ENCODE measurements at places on chromosomes 4 and X. TPM values are rescaled to one million over a fixed set of nuclear protein-coding genes. Genes with fewer than 3 reads are reported as not detected.

NUDT11 gene
- total RNA-seq = not detected

SHROOM2 gene
- total RNA-seq = 0.70 TPM

TIGD4 gene
- 0.13 TPM for total RNA-seq

CCDC120 gene
- total RNA-seq = 1.2 TPM

MYOZ2 gene
- total RNA-seq = 705 TPM

MAGEA2B gene
- not detected for total RNA-seq

FTHL17 gene
- not detected for total RNA-seq

ANXA3 gene
- 41.4 TPM for total RNA-seq

ASB9 gene
- total RNA-seq = 0.70 TPM

ZFYVE28 gene
- 6.7 TPM for total RNA-seq

CDS1 gene
- total RNA-seq = 0.19 TPM

IRAK1 gene
- total RNA-seq = 34.2 TPM

ITGB1BP2 gene
- total RNA-seq = 104 TPM

ARR3 gene
- total RNA-seq = not detected

INPP4B gene
- total RNA-seq = 10.7 TPM

PNMA5 gene
- total RNA-seq = not detected

HDX gene
- 1.2 TPM for total RNA-seq

XAGE3 gene
- total RNA-seq = not detected

NR3C2 gene
- 24.7 TPM for total RNA-seq

SHOX gene
- total RNA-seq = not detected

SMR3B gene
- not detected for total RNA-seq

ADAMTS3 gene
- 0.27 TPM for total RNA-seq

HTR2C gene
- not detected for total RNA-seq

DNAJB14 gene
- total RNA-seq = 18.3 TPM

MAGED4 gene
- total RNA-seq = 0.35 TPM

TMEM35A gene
- 0.30 TPM for total RNA-seq

PAGE2B gene
- total RNA-seq = not detected

EBP gene
- 47.2 TPM for total RNA-seq

NXF2 gene
- total RNA-seq = not detected

PDCL2 gene
- total RNA-seq = not detected

ARFIP1 gene
- 10.9 TPM for total RNA-seq
